ENCODE measurements at places on chromosomes 11 and 22.

- DNase-seq: peak; percentile 91
Measured at GRCh38 chr11:36289226-36289852, at the start of gene COMMD9. Gene COMMD9 (minus strand): TSS chr11:36289424. CDS start chr11:36289412, 12 bp downstream.

DNA sequence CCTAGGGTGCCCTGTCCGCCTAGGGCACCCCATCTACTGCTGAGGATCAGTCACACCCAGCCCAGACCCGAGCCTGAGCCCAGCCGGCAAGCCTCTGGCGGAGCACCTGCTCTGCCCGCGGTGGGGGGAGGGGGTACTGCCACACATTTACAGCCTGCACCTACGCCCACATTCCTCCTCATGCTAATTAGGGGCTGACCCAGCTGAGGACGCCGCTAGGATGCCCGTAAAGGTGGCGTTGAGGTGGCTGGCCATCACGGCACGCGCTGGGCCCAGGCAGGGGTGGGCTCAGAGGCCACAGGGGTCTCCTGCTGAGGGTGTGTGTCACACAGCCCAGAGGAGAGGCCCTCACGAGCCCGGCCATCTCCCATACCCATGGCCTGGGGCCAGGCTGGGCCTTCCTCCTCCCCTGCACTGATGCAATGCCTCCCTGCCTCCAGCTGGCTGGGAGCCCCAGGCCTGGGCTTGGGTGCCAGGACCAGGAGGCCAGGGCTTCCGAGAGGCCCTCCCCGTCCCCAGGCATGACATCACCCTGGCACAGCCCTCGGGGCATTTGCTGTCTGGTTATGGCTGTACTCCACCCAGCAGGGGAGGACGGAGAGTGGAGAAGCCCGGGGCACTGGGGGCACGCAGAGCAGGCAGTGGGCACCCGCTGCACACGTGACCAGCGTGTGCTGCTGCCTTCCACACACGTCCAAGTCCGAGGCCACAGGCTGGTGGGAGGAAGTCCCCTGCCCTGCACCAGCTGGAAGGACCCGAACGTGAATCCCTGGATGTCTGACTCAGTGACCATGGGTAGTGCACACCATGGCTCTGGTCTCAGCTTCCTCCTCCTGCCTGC is 12.7 kb downstream of the DUSP8 start:
- no peak for DNase-seq

- DNase-seq: no peak
Measured at GRCh38 chr11:44535191-44535980, 30.1 kb upstream of the CD82 start.

DNA sequence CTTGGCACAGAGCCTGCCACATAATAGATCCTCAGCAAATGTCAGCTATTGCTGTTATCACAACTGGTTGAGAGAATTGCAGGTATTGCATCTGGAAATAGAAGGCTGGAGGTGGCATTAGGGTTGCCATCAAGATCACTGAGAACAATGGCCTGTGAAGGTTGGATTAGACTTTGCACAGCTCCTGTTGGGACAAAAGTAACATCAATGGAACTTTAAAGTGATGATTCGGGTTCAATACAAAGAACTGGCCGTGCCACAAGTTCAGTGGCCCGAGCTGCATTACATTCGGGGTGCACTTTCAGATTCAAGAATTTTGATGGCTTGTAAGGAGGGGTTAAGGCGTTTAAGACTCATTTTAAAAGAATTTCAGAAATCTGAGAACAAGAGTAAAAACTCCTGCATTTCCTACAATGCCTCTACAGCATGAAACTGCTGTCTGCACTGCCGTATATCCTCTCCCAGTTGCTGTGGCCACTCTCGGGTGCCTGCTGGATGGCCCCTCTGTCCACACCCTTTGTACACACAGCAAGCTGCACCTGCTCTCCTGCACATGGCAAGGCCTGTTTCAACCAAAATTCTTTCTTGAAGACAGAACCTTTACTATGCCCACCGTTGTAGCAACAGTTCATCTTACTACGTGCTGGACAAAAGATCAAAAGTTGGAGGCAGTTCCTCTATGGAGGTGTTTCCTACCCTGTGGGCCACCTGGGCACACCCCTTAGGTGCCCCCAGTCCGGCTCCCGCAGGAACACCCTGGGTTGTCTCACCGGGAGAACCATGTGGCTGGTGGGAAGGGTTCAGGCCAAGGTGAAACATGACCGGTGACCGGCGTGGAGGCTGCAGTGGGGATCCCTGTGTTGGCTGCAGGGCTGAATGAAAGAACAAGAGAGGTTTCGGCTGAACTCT is 17.5 kb upstream of the SHANK2 start:
- no peak for DNase-seq

DNA sequence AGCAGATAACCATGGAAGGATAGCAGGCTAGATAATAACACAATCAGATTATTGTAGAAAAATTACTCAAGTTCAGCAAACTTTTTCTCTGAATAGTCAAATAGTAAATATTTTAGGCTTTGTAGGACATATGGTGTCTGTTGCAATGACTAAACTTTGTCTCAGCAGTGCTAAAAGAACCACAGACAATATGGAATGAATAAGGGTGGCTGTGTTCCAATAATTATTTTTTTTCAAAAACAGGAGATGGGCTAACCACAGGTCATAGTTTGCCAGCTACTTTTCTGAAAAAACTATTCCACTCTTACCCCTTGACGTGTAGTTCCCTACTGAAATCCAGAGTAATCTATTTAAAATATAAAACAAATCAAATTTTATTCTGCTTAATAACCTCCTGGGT is 153.9 kb upstream of the LRRC4C start:
- no peak for DNase-seq

GRCh38 chr22:31036671-31037550 is 44.2 kb upstream of the SMTN start:
- DNase-seq: no peak

- peak; percentile 17 for DNase-seq
Measured at GRCh38 chr11:61011229-61011870, 39.9 kb downstream of the CD6 start.

- peak; percentile 21 for DNase-seq
Measured at GRCh38 chr22:43821606-43822425, 9.7 kb upstream of the EFCAB6 start.

DNA sequence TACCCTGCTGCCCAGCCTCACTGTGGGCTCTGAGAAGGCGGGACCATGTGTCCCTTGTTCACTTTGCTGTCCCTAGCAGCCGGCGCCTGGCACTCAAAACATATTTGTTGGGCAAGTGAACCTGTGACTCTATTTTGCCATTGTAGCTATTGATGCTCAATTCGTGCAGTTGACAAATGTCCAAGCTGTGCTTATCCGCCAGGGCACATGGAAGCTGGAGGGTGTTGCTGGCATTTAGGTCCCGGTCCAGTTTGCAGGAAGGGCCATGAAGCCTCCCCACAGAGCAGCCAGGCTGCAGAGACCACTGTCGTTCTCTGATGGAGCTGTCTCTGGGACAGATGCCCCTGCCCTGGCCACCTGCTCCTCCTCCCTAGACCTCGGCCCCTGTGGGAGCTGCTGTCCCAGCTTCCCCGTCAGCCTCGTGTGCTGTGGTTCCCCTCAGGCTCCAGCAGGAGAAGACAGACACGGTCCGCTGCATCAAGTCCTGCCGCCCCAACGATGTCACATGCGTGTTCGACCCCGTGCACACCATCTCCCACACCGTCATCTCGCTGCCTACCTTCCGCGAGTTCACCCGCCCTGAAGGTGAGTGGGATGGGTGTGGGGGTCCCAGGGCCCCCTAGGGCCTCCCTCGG is 71.5 kb downstream of the FBLN1 start:
- DNase-seq: no peak

DNA sequence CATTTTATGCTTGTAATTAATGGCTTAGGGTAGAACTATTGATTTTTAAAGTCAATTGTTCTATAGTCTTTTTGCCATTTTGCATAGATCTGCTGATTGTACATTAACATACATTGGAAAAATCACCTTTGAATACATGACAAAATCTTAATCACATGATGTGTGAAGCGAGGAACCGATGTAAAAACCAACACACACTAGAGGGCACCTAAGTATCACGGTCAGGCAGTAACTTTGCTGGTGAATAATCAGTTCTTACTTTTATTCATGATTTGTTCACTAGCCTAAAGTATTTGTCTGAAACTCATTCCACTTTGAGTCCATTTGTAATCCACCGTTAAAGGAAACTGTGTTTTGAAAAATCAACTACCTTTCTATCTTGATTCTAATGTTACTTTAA is 28.2 kb downstream of the JHY start:
- no peak for DNase-seq

- DNase-seq: no peak
Measured at GRCh38 chr11:67640758-67641337, 1.3 kb upstream of the TBX10 start.

- DNase-seq: peak; percentile 95
Measured at GRCh38 chr22:23385678-23386631, 194.1 kb downstream of the IGLL1 start.

DNA sequence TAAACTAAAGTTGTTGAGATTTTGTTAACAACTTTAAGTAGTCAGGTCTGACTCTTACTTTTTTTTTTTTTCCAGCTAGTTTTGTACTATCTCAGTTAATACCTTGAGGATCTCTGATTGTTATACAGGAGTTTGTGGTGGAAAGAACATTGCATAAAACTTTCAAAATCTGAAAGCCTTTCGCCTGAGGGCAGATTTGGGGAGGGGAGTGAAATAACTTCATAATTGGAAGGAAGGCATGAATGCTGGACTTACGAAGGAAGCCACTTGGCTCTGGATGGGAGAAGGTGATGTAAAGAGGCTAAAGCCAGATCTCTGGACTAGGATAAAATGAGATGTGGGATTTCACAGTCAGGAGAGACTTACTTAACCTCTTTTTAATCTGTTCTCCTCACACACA is 18.2 kb upstream of the FAT3 start:
- DNase-seq: no peak

- peak; percentile 70 for DNase-seq
Measured at GRCh38 chr11:62124186-62125113, 639 bp downstream of the INCENP start.

DNA sequence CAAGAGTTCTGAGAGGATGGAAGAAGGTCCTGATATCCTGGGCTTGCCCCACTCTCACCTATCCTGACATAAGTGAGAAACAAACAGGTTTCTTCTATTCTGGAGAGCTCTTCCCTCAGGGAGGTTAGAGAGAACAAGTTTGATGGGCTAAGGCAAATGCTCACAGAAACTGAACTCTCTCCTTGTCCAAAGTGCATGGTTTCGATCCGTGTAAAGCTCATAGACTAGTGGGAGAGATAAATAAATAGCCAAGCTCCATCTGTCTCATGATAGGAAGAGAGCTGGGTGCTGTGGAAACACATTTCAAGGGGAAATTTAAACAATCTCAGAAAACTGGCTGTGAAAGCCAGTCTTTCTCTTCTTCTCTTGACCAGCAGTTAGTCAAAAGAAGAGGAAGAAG is 459.5 kb upstream of the LARGE1 start:
- no peak for DNase-seq

All from GM13976 (cell line).